HuH-7.5 (cell line): ENCODE measurements at places on chromosomes 1 and 21.

GRCh38 chr1:200274116-200274515 lies 135.7 kb downstream of the ZNF281 start:
- no peak for DNase-seq

DNA sequence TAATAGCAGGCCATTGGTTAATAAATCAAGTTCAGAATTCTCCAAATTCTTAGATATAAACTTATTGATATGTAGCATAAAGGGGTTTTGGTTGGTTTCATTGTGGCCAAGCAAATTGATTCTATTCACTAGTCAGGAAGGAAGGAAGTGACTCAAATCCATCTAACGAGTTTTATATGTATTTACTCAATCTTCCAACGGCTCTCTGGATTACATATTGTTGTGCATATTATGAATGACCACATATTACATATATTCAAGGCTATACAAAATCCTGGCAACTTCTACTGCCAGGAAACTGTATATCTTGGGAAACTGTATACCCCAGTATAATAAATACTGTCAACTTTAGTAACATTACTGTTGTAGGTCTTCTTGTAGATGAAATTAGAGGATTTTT lies 20.1 kb upstream of the PDE4B start:
- DNase-seq, result no peak

DNA sequence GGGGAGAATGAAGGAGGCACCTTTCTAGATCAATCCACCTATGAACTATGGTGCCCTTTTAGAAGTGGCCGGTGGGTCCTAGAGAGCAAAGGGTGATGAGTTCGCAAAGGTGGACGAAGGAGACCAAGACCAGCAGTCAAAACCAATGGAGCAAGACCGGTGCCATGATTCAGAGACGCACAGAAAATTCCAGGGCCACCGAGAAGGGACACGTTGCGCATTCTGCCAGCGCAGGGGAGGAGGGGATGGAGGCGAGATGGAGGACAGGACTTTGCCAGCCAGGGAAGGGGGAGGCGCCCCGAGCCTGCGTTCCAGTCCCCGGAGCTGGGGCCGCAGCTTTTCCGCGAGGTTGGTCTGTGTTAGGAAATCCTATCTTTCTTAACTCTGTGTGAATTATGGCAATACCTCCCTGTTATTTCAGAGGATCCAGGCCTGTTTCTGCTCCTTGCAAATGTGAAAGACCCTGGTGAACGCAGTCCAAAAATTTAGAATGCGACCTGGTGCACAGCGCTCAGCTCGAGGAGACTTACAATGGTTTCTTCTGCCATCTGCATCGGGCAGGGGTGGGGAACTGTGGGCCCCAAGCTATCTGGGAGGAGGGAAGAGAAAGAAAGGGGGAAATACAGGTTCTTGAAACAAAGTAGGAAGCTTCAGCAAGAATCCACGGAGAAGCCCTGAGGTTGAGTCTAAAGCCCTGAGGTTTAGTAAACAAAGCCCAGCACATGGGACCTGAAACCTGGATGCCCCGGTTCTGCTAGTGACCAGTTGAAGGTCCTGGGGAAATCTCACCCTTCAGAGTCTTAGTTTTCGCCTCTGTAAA lies 129.4 kb downstream of the MRPS6 start:
- no peak for DNase-seq

DNA sequence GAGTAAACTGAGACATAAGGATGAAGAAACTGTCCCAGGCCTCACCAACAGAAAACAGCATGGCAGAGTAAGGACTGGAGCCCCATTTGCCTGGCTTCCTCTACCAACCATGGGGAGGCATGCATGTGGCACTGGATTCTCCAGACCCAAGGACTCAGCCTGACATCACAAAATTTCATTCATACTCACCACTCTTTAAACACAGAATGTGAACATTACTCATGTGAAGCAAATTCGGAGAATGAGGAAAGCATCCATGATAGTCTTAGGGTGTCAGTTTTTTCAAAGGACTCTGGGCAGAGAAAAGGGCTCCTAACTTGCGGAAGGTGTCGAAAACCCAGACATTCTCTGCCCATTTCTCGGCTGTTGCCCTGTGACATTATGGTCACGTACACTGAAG lies 83.9 kb downstream of the PCNX2 start:
- no peak for DNase-seq

DNA sequence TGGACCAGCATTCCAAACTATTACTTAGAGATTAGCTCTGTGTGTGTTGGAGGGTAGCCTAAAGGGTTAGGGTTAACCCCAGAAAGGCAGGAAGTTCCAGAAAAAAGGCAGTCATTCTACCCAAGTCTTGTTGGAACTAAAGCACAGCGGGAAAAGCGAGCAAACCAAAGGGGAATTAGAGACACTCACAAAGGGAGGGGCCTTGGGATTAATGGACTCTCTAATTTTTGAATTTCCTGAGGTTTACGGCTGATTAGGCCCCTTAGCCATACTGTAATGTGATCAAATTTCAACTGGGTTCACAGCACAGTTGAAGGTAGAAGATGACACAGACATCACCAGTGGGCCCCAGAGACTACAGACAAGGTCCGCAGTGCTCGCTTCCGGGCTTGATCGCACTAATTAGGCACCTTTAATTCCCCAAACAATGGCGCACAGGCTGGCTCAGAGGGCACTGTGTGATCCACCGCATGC lies 28.3 kb downstream of the CAPZB start:
- DNase-seq, result no peak

GRCh38 chr1:112074711-112075110 lies 85.2 kb upstream of the KCND3 start:
- no peak for DNase-seq

- no peak for DNase-seq
These were observed 37.2 kb downstream of the DSCAM start for GRCh38 chr21:40809673-40810197.

- peak; percentile 35 for DNase-seq
These were observed 71.1 kb upstream of the CD34 start for GRCh38 chr1:207981976-207982375.

DNA sequence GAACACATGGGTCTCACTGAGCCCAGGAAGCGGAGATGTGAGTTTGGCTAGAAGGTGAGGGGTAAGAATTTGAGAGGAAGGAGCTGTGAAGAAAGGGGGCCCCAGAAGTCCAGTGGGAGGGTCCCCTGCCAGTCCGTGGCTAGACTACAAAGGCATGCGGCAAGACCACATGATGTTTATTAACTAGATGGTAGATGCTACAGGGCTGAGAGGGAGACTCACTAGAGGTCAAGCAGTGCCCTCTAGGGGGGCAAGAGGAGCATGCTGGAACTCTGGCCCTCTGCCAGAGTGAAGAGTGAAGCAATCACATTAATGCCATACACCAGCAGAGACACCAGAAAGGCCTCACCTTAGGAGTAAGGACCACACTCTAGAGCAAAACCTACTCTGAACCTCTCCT lies 12.2 kb downstream of the KIAA0319L start:
- no peak for DNase-seq

GRCh38 chr1:204829133-204829825 lies 41.4 kb upstream of the NFASC start:
- DNase-seq, result no peak

DNA sequence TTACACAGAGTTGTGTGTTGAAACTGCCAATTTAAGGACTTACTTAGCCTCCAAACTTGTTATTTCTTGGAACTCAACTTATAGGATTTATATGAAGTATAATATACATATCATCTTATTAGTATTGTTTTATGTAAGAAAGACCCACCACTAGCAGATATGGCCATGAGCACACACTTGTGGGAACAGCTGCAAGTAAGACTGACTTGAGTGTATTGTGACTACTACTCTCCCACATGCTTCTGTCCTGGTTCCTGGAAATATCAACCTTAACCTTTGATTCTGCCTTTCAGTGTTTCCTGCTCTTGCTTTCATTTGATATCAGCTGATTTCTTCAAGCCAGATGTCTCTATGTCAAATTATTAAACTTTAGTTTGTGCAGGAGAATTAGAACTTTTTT lies 175.3 kb downstream of the MAGI3 start:
- DNase-seq, result no peak

DNA sequence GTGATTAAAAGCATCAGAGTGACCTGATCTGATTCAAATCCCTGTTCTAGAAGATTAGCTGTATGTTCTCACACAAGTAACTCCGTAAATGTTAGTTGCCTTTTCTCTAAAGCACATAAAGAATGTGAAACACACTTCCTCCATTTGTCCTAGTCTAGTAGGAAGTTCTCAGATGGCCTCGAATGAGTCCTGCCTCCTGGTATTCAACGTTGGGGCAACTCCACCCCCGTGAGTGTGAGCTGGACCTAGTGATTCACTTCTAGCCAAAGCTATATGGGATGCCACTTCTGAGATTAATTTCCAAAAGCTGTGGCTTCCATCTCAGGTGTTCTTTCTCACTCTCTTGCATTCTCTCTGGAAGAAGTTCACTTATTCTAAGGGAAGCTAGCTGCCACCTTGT lies 267.6 kb downstream of the GPATCH2 start:
- DNase-seq, result no peak

- DNase-seq, result no peak
These were observed 26.4 kb upstream of the BTG2 start for GRCh38 chr1:203278885-203279406.

DNA sequence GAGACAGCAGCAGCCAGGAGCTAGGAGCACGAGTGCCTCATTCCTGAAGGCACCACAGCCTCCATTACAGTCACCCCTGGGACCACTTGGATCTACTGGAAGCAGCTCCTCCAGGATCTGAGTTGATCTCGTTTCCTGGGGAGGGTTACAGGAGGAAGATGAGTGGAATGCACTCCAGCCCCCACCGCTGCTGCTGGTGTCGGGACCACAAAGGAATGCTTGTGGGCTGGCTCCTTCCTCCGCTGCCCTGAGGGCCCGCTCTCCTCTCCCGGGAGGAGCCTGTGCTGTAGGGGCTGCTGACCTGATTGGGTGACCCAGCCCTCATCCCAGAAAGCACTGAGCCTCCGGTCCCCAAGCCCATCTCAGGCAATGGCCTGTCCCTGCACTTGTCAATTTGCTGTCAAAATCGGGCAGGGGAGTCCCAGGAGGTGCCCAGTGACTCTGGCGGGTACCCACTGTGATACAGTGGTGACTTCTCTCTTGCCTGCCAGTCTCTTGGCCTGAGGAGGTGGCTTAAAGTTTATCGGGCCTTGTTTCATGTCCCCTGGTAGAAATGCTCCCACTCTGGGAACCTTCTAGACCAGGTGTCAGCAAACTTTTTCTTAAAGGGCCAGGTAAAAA lies 23.1 kb downstream of the IL10RB start:
- no peak for DNase-seq

DNA sequence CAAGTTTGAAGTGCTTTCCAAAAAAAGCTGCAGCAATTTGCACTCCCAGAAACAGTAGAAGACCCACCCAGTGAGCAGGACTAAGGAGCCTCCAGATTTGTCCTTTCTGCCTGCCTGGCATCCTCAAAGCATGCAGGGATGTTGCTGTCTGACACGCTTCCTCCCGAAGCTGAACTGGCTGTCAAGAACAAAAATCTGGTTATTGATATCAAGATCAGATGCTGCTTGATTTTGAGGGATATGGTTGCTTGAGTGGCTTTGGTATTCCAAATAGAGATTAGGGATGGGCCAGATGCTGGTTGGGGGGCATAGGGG lies 143.3 kb downstream of the MRPS6 start:
- DNase-seq, result no peak
